OCI-M1 (cell line): ENCODE measurements at places on chromosomes 6 and 20.

DNA sequence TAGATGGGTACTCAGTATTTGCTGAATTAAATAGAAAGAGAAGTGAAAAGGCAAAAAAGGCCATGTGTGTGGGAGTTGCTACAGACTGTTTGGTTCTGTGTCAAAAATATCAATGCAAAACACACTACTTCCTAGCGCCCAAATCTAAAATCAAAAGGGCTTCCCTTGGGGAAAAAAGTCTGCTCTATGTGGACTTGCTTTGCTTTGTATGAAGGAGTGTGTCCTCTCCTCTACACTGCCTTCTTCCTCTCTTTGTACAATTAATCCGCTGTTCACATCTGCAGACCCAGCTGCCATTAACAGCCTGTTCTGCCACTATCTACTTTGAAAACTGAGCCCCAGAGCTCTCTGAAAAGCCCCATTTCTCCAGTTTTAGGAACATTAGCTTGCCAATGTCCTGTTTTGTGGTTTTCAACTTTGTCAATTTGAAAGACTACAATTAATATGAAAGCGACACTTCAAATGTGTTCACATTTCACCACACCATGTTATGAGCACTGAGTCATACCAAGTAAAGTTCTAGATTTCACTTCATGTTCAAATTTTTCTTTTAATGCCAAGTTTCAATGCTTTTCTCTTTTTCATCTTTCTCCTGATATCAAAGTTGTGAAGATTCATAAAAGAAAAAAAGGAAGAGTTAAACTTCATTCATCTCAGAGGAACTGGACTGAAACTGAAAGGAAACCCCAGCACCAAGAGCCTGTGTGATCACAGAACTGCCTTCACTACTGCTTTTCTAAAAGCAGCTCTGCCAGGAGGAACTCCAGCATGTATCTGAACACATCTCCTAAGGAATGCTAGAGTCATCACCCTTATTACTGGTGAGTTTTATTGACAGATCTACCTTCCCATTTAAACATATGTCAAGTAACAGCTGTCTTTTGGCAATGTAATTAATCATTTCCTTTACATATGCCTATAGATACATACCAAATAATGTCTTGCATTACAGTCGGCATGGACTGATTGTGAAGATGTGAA is 102.6 kb downstream of the KIF13A start:
- peak; percentile 90 for DNase-seq

GRCh38 chr20:36544134-36545018 is 3.1 kb downstream of the MYL9 start:
- DNase-seq, result no peak

- peak; percentile 64 for DNase-seq
Observed at GRCh38 chr20:62668441-62669027, 26.2 kb downstream of the SLCO4A1 start.

GRCh38 chr6:34615574-34616226 is 59.6 kb upstream of the SPDEF start:
- peak; percentile 96 for DNase-seq

- no peak for DNase-seq
Observed at GRCh38 chr6:130557481-130558112, 191.8 kb downstream of the TMEM200A start.
